NCI-H146 (cell line): ENCODE measurements at places on chromosomes 7 and 10.

- no peak for DNase-seq
Observed at GRCh38 chr10:94315975-94316464, 46.7 kb downstream of the NOC3L start.

DNA sequence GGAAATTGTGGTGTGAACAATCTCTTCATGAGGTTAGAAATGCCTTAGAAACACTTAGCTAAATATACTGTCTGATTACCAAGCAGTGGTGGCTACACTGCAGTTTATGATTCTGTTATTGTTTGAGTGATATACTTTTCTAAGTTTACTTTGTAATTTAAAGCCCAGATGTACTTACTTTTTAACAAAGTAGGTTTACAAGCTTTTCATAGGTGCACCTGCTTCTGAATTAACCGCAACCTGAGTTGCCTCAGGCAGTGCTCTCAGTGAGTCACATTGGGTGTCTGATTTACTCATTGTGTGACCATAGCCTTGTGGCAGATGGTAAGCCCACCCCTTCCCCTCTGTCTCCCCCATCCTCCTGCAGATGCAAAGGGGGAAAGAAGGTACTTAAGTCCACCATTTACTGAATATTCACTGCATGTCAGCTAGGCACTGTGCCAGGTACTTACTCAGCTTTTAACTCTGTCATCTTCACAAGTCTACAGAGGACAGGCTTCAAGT is 9.0 kb downstream of the MTURN start:
- peak; percentile 98 for DNase-seq

DNA sequence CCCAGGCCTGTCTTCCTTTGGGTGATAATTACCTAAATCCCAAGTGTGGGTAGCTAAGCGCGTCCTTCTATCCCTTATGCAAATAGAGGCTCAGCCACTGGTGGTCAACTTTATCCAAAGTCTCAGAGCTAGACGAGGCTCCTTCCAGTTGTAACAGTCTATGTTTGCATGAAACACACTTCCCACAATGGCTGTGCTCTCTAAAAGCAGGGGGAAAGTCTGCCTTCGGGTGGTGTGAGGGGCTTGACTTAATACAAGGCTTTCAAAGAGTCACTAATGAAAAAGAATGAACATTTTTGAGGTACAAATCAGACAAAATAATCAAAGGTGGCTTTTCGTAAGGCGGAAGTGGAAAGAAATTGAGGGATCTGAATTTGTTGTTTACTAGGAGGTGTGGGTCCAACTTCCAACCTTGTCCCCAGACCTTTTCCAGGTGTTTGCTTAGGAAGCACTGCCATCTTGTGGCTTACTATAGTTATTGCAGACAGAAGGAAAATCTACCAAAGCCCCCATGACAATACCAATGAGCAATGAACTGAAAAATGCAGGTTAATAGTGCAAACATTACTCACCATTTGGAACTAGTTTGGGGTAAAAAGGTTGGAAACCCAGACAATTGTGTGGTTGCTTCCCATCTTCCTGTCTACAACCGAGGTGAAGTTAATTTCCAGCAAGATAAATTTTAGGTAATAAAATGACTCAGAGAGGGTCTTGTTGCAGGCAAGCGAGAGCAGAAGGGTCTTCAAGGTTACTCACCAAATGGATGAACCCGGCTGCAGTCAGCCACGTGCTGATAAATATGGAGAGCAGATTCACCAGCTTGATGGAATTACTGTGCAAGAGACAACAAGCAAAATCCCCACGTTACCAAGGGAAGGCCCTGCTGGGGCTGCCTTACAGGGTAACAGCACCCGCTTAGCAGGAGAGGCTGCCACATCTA is 525.7 kb downstream of the KCNMA1 start:
- peak; percentile 30 for DNase-seq

DNA sequence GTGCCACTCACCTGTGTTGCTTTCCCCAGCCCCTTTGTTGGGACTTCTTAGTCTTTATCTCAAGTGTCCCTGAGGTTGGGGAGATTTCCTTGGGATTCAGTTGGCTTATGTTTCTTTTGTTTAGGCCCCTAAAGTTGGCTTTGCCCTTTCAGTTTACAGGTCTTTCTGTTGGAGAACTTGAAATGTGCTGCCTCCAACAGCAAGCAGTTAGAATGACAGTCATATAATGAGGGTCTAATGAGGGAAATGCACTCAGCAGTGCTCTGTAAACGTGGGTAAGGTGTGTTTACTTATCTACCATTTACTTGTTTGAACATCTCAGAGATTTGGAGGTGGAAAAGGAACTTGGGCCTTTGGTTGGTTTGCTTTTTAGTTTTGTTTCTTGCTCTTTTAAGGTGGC is 191.4 kb upstream of the STK17A start:
- no peak for DNase-seq

DNA sequence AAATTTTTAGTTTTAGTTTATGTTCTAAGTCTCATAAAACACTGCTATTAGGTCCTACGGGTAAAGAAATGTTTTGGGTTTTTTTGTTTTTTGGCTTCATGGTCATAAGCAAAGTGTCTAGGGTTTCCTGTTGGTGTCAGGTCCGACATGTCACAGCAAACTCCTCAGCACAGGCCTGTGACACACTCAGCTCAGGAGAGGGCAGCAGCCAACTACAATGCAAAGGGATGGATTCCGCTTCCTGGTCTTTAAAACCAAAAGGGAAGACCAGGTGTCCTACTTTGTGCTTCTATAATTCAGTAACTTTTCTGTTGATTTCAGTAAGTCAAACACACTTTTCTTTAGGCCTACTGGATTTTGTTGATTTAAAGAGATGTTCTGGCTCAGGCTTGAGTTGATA is 83.8 kb upstream of the MACROH2A2 start:
- DNase-seq = peak; percentile 46

GRCh38 chr7:20508109-20508508 is 107.4 kb upstream of the ABCB5 start:
- no peak for DNase-seq

DNA sequence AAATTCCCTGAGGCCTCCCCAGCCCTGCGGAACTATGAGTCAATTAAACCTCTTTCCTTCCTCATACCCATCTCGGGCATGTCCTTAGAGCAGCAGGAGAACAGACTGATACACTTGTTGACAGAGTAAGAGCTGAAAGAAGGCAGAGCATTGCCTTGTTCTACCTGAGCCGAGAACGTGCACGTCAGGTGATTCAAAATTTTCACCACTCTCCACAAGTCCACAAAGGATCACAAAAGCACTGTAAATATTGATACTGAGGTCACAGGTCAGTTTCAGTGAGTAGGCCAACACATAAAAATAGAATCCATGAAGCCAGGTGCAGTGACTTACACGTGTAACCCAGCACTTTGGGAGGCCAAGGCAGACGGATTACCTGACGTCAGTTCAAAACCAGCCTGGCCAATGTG is 27.8 kb downstream of the DCLRE1C start:
- peak; percentile 57 for DNase-seq

DNA sequence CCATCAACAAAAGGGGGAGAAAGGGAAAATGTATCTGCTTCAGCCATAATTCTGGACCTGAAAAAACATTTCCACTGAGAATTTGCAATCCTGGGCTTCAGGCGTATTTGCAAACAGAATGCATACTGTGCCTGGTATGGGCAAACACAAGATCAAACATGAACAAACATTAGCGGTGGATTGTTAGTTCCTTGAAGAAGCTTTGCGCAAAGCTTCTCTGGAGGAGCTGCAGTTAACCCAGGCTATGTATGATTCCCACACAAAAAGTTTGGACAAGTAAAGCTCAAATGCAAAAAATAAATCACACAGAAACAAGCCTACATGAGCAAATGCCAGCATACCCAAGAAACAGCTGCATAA is 20.4 kb upstream of the HILPDA start:
- DNase-seq = peak; percentile 18

DNA sequence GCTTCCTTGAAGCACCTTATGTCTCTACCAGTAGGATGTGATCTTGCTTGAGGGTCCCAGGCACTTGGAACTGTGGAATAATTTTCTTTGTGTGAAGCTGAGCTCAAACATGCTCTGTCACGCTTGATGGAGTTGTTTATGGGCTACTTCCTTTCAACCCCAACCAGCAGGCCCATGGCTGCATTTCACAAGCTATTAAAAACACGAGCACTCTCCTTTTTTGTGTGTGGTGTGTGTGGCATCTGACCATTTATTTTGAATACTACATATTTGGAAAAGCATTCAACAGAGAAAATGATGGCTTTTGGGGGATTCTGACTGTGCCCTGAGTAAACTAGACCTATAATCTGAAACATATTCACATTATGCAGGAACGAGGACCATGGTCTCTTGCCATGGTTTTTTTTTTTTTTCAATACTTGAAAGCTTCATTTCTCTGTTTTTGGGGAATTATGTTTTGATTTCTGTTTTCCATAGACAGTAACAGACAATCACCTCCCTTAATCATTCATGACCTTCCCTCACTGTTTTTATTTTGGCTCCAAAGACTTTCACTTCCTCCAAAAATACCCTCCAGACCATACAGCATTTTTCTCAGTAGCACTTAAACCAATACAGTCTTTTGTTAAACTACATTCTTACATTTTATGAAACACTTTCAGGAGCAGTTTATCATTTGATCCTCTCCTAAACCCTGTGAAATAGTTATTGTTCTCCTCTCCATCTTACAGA is 233.6 kb upstream of the BMPER start:
- no peak for DNase-seq

DNA sequence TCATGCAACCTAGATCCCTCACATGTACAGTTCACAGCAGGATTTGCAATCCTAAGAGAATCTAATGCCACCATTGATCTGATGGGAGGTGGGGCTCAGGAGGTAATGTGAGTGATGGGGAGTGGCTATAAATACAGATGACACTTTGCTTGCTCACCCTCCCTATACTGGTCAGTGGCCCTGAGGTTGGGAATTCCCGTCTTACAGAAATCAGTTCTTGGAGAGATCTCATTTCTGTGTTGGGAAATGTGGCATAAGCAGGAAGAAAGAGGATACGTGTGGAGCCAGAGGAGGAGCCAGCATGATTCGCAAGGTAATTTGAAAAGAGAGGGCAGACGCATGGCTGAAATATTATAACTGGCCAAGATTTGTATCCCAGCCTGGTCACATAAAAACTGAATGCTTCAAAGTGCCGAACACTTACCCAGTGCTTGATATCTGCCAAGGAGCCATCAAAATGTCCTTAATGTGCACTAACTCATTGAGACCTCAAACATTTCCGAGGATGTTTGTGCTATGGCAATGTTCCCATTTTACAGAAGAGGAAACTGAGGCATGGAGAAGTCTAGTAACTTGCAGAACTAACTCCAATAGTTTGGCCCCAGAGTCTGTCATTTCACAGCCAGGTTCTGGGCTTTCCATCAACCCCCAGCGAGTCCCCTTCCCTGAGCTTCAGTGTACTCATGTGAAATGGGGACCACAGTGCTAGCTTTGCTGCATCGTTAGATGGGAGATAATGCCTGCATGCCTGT is 5.5 kb upstream of the IKZF1 start:
- no peak for DNase-seq

DNA sequence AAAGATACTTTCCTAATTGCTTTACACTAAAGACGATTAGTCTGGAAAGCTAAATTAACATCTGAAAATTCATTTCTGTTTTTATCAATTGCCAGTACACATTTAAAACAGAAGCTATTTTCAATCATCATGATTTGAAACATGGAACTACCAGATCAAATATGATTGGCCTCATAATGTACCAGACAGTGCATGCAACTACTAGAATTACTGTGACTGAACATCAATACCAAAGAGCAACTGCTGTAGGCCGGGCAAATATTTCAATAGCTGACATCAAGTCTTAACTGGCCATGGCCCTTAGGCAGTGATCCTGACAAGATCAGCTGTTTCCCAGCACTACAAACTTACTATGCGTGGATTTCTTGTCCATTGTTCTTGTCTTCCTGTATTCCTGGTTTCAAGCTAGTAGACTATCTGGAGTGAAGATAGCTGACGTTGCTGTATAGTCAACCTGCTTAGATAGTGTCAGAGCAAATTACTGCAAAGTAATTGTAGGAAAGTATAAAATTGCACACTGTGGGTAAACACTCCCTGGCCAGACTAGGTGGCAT is 21.7 kb upstream of the WNT16 start:
- peak; percentile 9 for DNase-seq

- DNase-seq = no peak
Observed at GRCh38 chr10:63619426-63619825, 98.2 kb downstream of the REEP3 start.

GRCh38 chr7:41391818-41392217 is 311.1 kb downstream of the INHBA start:
- DNase-seq = no peak

- peak; percentile 95 for DNase-seq
Observed at GRCh38 chr7:140230861-140231770, 54.3 kb upstream of the KDM7A start.

- no peak for DNase-seq
Observed at GRCh38 chr10:118343115-118343514, 991 bp upstream of the FAM204A start.

DNA sequence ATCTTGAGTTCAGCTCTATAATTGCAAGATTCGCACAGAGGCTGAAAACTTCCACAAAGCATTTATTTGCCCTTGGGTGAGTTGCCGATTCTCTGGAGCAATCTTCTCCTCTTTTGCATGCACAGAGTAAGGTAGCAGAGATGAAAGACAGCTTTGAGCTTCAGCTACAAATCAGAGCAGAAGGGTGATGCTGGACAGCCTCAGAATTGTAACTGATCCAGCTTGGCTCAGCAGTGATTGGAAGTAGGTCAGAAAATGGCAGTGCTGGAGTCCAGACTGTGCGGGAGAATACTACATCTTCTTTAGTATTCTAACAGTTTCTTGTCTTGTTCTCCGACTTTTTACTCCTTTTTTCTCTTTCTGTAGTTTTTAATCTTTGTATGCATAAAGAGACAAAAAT is 55.4 kb upstream of the CDC14C start:
- DNase-seq = no peak

DNA sequence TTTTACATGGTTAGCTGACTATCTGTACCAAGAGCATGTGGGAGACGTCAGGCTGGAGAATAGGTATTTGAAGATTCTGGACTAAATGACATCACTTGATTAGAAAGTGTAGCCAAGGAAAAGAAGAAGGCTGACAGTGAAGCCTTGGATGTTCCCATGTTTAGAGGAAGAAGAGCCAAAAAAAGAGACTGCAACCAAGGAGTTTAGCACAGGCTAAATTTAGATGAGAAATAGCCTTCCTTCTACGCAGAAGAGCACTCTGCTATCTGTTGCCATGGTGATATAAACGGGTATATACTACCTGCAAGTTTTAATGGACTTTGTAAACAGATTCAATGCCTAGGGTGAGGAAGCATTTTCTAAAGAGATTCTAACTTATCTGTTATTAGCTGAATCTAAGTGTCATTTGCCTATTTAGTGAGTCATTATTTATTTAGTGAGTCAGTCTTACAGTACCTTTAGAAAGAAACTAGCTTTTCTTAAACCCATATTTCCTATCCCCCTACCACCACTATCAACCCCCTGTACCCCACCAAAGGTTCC is 69.8 kb downstream of the CDK6 start:
- peak; percentile 33 for DNase-seq

GRCh38 chr10:121440461-121440860 is 157.8 kb downstream of the FGFR2 start:
- DNase-seq = no peak

GRCh38 chr7:90201500-90202195 is 9.9 kb upstream of the STEAP2 start:
- no peak for DNase-seq

- DNase-seq = peak; percentile 67
Observed at GRCh38 chr7:8592167-8592566, 158.8 kb downstream of the NXPH1 start.

GRCh38 chr10:12279281-12279680 is 70.1 kb upstream of the CAMK1D start:
- DNase-seq = no peak
